ENCODE measurements at places on chromosomes 5 and 9.

DNA sequence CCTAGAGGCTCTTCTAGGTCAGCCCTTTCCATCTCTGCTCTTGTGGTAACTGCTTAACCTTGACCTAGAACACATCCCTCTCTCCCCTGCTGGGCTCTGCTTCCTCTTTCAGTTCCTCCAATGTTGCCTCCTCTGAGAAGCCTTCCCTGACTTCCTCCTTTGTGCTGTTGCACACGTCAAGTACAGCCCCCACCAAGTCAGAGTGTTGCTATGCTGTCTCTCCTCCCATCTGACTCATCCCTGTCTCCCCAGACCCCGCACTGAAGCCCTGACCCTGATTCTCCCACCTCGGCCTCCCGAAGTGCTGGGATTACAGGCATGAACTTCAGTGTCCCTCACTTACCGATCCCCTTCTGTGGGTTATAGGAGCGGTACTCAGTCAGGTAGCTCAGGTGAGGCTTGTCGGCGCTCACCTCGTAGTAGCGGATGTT is 10.4 kb upstream of the TRIM14 start:
- no peak for DNase-seq

DNA sequence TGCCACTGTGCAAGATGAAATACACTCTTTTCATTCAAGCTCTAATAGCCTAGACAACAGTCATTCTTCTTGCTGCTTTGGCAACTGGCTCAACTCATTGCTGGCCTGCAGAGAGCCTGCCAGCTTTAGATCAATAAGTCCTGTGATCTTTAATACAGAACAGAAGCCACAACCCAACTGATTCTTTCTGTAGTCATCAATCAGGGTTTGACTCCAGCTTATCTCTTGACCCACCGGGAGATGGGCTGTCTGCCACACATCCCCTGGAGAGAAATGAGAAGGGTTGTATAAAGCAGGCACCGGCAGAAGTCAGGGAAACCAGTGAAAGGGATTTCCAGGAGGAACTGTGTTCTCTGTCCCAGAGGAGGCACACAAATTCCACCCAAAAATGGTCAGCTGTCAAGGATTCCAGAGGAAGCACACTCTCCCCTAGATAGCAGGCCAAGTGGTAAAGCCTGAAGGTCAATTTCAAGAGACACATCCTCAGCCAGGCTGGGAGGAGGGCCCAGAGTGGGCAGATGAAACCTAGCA is 24.5 kb downstream of the LHFPL2 start:
- no peak for DNase-seq

DNA sequence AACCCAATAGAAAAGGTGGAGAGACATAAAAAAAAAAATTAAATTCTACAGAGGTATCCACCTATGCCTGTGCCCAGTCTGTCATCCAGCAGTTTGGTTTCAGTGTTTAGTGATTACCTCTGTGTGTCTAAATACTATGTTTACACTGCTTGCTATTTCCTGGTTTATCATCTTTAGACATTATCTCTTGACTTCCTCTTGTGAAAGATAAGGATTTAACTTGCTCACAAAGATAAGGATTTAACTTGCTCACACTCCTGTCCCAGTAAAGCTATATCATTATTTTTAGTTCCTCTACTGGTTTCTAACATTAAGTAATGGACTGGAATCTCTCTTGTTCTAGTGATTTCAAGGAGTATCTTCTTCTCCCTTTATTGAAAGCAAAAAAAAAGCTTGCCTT is 53.9 kb upstream of the ZFR start:
- DNase-seq: no peak

GRCh38 chr5:53418826-53419658 is 61.4 kb upstream of the FST start:
- DNase-seq: no peak

DNA sequence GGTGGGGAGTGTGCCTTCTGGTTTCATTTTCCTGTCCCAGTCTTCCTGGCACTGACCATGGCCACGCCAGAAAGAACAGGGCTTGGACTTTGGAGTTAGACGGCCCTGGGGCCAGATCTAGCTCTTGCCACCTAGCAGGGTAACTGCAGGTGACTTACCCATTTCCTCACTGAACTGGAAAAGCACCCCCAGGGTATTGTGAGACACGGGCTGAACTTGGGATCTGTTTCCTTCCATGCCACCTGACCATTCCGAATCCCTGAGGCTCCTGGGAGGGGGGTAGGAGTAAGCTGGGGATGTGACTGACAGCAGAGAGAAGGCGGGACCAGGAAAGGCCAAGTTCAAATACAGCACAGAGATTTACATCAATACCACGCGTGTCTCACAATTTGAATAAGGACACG is 9.4 kb downstream of the HNRNPAB start:
- no peak for DNase-seq

DNA sequence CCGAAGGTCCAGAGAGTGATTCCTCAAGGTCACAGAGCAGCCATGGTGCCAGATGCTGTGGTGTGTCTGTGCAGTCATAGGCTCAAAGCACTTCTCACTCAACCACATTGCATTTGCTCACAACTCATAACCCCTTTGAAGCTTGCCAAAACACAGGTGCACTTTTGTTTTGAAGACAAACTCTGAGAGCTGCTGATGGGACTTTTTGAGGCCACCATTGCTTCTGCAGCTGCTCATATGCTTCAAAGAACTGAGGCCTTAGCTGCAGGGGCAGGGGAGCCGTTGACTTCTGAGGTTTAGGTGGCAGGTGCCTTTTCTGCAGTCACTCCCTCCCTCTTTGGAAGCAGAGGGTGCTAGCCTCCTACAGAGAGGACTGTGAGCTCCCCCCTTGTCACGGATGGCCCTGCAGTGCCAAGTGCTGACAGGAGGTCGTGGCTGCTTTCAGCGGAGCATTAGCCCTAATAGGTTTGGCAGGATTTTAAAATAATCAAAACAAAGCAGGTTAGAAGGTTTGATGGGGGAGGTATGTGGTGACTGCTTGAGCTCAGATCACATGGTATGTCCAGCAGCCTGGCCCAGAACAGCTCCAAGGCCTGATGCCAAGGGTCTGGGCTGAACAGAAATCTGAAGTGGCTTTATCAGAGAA is 232.1 kb downstream of the MAN2A1 start:
- DNase-seq: no peak

GRCh38 chr5:112822456-112822855 is 38.6 kb upstream of the SRP19 start:
- no peak for DNase-seq

- DNase-seq: no peak
Measured at GRCh38 chr5:139733698-139734538, 61.7 kb upstream of the PSD2 start.

GRCh38 chr5:3605298-3606010 is 9.8 kb downstream of the IRX1 start:
- no peak for DNase-seq

GRCh38 chr5:149855366-149855765 is 89.2 kb downstream of the PDE6A start:
- DNase-seq: no peak

GRCh38 chr5:162217037-162217436 is 149.5 kb downstream of the GABRG2 start:
- DNase-seq: no peak

DNA sequence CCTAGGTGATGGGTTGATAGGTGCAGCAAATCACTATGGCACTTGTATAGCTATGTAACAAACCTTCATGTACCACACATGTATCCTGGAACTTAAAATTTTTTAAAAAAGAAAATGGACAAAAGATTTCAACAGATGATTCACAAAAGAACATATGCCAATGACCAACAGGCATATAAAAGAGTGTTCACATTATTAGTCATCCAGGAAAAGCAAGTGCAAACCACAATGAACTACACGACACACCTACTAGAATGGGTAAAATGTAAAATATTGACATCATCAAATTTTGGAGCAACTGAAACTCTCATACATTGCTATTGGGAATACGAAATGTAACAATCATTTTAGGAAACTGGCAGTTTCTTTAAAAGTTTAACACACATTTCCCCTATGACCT is 109.9 kb downstream of the YIPF5 start:
- no peak for DNase-seq

DNA sequence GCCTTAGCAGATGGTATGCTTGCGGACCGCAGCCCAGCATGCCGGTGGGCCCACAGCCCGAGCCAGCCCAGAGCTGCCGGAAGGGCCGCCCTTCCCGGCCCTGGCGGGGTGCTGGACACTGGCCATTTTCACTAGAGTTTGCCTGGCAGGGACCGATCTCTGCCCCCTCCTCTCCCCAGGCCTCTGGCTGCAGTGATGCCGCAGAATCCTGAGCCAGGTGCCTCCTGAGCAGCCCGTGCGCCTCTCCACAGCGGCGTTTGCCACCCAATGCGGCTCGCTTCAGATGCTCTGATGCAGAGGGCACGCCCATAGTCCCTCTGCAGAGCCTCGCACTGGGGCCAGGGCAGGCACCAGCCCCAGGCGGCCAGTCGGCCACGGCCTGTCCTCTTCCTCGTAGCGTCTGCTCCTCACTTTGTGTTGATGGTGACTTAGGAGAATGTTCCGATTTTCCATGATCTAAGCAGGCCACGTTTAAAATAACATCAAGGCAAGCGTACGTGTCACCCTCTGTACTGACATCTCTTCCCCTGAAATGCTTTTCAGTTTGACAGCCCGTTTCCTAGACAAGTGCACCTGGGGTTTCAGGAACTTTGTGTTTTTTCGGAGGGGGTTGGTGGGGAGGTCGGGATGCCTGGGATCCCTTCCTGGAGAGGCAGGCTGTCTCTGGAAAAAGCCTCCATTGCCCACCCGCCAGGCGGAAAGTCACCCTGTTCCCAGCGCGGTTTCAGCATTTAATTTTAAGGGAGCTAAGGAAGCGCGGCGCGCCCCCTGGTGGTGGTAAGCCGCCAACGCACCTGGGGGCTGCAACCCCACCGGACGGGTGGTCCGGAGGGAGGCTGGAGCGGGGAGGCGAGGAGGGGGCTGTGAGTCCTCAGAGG is 29.8 kb upstream of the HMCN2 start:
- DNase-seq: no peak

- DNase-seq: no peak
Measured at GRCh38 chr9:127020802-127021078, 101.7 kb downstream of the ANGPTL2 start.

- no peak for DNase-seq
Measured at GRCh38 chr9:16309469-16310271, 560.8 kb downstream of the BNC2 start.

GRCh38 chr9:4678679-4679267 is 596 bp upstream of the CDC37L1 start:
- no peak for DNase-seq

DNA sequence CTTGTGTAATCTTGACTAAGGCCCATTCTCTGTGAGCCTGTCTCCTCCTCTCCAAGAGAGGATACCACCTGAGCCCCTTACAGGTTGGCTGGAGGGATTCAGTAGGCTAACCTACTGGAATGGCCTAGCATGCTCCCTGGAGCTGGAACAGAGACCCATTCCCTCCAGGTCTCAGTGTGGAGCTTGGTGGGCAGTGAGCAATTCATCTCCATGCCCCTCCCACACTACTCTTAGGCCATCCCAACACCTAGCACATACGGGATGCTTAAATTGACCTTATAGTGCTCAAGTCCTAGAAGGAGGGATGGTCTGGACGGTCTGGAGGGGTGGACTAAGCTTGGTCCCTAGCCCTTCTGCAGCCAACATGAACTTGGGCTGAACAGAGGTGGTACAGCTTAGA is 75.6 kb downstream of the CRB2 start:
- DNase-seq: no peak

DNA sequence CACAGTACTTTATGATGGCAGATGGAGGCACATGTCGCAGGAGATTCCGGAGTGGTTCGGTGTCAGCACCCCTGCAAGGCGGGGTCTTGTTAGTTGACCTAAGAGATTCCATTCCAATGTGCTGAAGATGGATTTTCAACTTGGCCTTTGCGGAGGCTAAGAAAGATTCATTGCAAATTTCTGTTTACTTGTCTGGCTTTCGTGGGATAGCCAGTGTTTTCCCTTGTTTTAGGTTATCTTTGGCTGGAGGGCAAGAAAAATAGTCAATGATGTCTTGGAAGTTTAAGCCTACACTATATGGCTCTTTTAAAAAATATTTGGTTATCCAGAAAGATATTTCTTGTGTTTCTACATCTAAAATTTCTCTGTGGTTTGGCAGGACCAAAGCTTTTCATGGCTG is 123.6 kb upstream of the PTCH1 start:
- DNase-seq: no peak

- no peak for DNase-seq
Measured at GRCh38 chr5:138702166-138703077, 50.8 kb upstream of the CTNNA1 start.

- DNase-seq: no peak
Measured at GRCh38 chr5:133523013-133523658, 89.2 kb downstream of the FSTL4 start.

DNA sequence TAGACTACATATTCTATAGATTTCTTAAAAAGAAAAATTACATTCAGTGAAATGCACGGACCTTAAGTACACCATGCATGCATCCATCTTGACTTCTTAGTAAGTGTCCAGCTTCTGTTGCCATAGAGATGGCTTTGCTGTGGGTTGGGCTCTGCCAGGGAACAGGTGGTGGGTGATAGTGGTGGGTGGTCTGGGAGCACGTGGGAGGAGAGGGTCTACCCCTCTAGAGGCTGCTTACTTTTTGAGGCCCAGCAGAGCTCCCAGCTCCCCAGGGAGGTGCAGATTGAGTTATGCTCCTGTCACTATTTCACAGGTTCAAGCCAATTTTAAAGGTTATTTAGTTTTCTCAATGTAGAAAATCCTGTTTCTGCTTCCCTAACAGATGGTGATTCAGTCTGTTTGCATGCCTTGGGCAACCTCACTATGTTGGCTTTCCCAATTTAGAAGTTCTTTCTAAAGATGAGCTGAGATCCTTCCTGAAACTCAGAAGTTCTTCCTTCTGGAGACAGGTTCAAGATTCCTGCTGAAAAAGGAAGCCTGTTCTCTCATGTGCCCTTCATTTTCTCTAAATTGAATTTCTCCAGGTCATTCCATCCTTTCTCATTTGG is 107.4 kb upstream of the LHFPL2 start:
- no peak for DNase-seq

GRCh38 chr5:122062205-122062604 is 15.9 kb downstream of the LOX start:
- no peak for DNase-seq

- DNase-seq: no peak
Measured at GRCh38 chr9:124621371-124622328, 114.5 kb upstream of the NR5A1 start.

DNA sequence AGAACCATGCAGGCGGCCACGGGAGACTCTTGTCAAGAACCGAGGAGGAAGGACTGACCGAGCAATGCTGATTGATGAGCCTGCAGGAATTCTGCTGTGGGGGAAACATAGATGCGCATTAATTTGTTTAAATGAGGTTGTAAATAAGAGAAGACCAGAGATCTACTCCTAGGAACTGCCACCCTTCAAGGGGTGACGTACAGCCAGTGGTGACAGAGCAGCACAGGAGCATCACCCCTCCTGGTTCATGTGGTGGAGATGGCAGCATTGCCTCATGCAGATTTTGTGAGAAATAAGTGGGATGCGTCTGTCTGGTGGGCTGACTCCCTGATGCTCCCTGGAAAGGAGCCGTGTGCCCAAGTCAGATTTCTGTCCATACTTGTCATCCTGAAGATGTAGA is 22.2 kb downstream of the SRD5A1 start:
- DNase-seq: no peak

- no peak for DNase-seq
Measured at GRCh38 chr9:19975499-19975898, 186.7 kb upstream of the SLC24A2 start.

- no peak for DNase-seq
Measured at GRCh38 chr5:1249366-1250280, 24.4 kb downstream of the SLC6A18 start.

GRCh38 chr9:36461323-36461722 is 61.3 kb upstream of the RNF38 start:
- DNase-seq: no peak

Measured in D721Med (cell line).